Osteoblast (primary cell): ENCODE measurements at places on chromosomes 3 and 15. TPM values are rescaled to one million over a fixed set of nuclear protein-coding genes. Genes with fewer than 3 reads are reported as not detected.

GRCh38 chr3:115072265-115073021, 74.6 kb downstream of the ZBTB20 start:
- DNase-seq, result no peak

DNA sequence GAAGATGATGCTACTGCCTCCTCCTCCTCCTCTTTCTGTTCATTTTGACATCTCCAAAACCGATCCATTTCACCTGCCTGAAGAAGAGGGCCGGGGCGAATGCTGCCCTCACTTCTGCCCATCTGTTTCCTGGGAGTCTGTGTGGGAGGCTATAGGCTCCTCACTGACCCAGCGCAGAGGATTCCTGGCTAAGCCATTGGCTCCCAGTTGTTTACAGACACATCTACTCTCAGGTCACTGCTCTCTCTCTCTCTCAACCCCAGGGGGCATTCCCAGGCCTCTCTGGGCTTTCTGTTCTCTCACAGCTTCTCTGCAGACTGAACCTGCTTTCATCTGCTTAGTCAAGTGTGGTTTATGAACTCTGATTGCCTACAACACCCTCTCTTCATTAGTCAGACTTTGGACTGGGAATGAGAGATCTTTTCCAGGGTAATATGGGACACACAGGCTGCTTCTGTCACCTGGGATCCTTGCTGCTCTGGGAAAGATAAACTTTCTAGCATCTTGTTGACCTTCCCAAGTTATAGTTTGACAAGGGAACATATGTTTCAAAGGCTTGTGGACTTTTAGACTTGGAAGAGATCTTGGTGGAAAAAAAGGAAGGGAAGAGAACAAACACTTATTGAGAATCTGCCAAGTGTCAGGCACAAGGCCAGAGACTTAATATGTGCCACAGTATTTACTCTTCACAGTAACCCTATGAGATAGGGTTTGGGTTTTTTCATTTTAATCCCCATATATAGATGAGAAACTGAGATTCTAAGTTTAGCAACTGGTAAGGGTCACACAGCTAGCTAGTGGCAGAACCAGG, 30.2 kb upstream of the USP3 start:
- DNase-seq, result peak; percentile 82

GRCh38 chr3:65617209-65617608, 421.5 kb downstream of the MAGI1 start:
- DNase-seq, result no peak

GRCh38 chr3:186281176-186281575, 80.9 kb downstream of the DGKG start:
- peak; percentile 88 for DNase-seq

GRCh38 chr3:22475665-22476240, 724.7 kb upstream of the ZNF385D start:
- no peak for DNase-seq

DNA sequence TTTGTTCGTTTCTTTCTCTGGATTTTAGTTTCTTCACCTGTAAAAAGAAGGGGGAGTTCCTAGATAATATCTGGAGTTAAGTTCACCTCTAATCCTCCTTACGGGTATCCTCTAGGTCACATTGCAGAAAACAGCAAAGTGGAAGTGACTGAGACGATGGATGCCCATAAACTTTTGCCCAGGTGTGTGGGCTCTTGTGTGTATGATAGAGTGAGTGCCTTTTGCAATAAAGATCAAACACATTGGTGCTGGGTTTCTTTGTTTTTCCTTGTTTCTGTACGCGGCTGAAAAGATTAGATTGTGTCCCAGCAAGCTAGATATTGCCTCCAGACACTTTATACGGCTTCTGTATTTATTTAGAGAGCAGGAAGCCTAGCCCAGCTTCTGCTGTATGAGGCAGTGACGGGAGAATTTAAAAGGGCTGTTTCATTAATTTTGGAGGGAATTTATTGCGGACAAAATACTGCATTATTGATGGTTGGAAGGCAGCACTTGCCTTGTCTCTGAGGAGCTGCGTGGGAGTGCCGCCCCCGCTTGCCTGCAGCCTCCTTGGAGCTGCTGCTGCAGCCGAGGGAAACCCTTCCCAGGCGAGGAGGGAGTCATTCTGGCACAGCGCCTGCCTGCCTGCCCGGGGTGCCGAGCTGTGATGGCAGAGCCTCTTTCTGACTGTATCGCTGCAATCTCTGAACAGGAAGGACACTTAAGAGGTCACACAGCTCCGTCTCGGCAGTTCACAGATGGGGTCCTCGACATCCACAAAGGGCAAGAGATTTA, 38.5 kb downstream of the PYDC2 start:
- peak; percentile 78 for DNase-seq

DNA sequence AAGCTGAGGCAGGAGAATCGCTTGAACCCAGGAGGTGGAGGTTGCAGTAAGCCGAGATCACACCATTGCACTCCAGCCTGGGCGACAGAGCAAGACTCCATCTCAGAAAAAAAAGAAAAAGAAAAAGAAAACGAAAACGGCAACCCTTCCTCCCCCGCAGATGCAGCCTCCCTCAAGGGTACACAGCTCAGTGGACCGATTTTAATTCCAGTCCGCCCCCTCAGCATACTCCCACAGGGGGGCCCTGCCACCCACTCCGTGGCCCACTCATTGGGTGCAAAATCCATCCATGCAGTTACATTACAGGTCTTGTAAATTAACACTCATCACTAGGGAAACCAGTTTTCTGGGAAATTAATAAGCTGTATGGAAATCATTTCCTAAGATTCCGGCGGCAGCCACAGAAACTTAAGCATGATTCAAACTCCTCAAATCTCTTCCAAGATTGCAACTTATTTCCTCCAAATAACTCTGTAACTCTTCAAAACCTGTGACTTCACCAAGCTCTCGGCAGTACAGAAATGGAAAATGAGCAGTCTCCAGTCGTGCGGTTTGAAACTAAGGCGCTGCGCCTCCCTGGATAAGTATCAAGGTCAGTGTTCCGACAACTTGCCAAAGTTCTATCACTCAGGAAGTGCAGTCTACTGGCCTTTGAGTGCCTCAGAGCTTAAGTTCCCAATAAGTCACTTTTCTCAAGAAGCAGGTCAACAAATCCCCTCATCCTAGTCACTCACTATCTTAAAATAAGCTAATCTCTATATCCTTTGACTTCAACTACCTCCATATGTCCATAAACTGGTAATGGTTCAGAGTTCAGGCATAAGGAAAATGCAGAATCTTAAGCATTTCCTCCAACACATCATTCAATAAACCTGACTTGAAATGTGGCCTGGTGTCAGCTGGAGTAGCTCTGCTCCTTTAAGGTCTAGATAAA, 24.7 kb upstream of the KLHL6 start:
- peak; percentile 92 for DNase-seq

DNA sequence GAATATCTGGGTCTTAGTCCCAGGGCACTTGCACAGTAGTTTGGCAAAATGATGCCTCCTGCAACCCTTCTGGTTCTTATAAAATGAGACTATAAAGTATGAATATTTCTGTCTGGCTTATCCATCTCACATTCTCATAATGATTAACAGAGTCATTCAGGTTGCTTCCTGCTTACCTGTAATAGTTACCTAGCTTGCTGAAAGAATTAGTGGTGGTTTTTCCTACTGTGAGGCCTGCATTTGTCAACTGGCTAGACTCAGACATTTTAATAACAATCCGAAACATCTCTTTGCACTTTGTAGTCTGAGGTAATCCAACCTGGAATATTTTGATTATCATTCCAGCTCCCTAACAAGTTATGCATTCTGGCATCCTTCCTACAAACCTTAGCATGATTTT, 75.6 kb upstream of the POU1F1 start:
- no peak for DNase-seq

- no peak for DNase-seq
Measured at GRCh38 chr3:27675287-27675686, 46.8 kb downstream of the EOMES start.

DNA sequence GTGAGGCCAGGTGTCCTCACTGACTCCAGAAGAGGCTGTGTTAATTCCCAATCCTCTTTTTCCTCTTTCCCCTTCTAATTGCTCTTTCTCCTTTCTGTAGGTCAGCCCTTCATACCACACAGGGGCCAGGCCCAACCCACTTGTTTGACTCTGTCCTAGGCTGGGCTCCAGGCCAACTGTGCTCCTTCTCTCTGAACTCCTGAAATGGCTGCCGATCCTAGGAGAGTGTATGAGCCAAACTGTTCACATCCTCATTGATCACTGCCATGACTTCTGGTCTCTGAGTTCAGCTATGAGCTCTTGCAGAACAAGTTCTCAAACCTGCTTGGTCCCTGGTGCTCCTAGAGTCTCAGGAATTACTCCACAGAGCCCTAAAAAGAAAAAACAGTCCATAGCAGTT, 145.1 kb downstream of the VGLL4 start:
- peak; percentile 43 for DNase-seq

DNA sequence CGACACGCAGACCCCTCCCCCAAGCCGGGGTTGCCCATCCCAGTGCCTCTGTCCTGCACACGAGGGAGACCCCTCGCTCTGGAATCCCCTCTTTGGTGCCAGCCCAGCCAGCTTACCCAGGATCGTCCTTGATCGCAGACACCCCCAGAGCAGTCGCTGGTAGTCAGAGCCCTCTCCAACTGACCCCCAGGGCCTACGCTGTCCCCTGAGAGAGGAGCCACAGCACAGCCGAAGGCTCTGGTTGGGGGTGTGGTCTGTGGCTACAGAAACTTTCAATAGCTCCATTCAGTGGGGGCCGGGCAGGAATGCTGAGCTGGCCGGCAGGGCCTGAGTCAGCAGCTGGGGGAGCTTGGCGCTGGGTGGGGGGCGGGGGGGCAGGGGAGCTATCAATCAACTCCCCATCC, at the start of gene LCTL:
Gene LCTL, minus strand, starts transcription at position 258 of the 404 bp plus-strand sequence. CDS start 633 bp downstream, outside the sequence.
- DNase-seq, result peak; percentile 95

DNA sequence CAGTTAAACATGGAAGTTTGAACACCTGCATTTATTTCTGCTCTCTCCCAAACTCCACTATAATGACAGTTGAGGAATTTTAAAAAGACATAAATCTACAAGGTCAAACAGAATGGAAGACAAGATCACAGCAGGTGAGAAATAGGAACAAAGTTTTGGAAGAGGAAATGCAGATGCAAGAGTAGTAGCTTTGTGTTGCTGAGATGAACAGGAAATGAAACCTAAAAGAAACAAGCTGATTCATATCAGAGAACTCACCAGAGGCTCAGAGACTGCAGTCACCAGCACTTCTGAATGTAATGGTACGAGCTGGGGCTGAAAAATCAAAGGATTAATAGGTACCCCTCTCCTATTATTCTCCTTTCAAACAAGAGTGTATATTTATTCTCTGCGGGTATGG, 459.9 kb downstream of the RAP2B start:
- no peak for DNase-seq

DNA sequence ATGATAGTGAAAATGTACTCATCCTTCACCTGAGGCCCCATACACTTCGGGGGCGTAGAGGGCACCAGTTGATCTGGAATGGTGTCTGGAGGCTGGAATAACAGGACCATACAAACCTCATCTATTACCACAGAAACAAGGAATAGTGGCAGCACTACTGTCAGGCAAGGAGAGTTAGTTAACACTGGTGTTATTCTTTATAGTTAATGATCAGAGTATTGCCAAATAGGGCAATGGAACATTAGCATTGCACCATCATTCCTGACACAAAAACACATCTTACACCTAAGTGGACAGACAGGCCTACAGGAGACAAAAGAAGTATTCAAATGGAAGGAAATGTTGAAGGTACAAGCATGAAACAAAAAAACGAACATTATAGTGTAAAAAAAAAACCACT, 137.0 kb upstream of the UBP1 start:
- DNase-seq, result no peak

GRCh38 chr3:60403866-60404265, 847.4 kb downstream of the FHIT start:
- DNase-seq, result no peak

- no peak for DNase-seq
Measured at GRCh38 chr3:154792828-154793227, 287.3 kb upstream of the MME start.

GRCh38 chr3:145483992-145484391, 677.0 kb downstream of the PLOD2 start:
- no peak for DNase-seq

DNA sequence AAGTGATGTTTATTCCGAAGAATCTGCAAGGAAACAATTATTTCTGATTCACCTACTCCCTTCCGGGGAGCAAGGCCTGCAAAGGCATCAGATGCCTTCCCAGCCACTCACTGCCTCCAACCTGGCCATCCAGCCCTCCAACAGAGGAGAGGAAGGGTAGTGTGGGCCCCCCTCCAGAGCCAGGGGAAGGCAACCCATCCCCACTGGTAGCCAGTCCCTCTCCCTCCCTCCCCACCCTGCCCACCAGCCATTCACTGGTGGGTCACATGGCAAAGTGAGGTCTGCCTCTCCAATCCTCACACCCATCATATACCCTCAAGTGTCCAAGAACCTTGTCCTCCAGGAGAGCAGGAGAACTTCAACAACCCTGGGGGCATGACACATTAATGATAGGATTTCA, 2.4 kb upstream of the VIPR1 start:
- DNase-seq, result no peak

Gene RLBP1
- under 0.01 TPM in 2 replicates for total RNA-seq

Gene DNAJA4
- total RNA-seq, result 2.1 and 2.2 TPM in 2 replicates

Gene IGDCC3
- total RNA-seq, result 0.29 TPM in 1 of 2 replicates, not detected in the other

Gene MAP4
- total RNA-seq, result 158 TPM in 2 replicates

Gene XCR1
- total RNA-seq, result not detected in 2 replicates
